ENCODE measurements at places on chromosomes 1 and 21.

GRCh38 chr1:170305777-170306512, 160.2 kb downstream of the NTMT2 start:
- DNase-seq, result no peak

GRCh38 chr1:99268021-99268420, 3.7 kb downstream of the PLPPR4 start:
- no peak for DNase-seq

GRCh38 chr1:89736937-89737733, 83.7 kb upstream of the LRRC8D start:
- DNase-seq, result no peak

- no peak for DNase-seq
Measured at GRCh38 chr21:39150877-39151276, 32.4 kb downstream of the PSMG1 start.

- no peak for DNase-seq
Measured at GRCh38 chr21:44687671-44688070, 5.7 kb upstream of the KRTAP12-1 start.

DNA sequence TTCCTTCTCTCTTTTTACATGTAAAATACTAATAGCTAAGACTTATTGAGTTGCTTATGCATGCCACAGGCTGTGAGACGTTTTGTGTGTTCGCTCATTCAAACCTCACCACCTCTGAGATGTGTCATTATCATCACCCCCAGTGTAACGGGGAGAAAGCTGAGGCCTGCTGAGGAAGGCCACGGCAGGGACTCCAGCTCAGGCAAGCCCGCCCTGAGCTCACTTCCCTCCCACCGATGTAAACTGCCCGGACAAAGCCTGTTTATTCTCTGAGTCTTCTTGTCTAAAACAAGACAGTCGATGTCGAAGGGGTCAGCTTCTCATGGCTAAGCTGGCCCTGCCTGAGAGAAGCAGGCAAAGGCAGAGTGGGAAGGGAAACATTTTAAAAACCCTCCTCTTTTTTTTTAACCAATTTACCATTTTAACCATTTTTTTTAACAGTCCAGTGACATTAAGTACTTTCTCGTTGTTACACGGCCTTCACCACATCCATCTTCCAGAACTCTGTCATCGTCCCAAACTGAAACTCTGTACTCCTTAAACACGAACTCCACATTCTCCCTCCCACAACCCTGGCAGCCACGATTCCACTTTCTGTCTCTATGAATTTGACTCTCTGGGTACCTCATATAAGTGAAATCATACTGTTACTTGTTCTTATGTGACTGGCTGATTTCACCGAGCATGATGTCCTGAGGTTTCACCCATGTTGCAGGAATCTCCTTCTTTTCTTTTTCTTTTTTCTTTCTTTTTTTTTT, 204.8 kb upstream of the GALNT2 start:
- no peak for DNase-seq

GRCh38 chr1:7726623-7727022, 44.5 kb upstream of the VAMP3 start:
- DNase-seq, result no peak

- no peak for DNase-seq
Measured at GRCh38 chr1:156658945-156659574, 17.1 kb downstream of the BCAN start.

- DNase-seq, result no peak
Measured at GRCh38 chr1:224541901-224542630, 74.1 kb upstream of the CNIH3 start.

GRCh38 chr1:179313004-179313403, 19.4 kb downstream of the SOAT1 start:
- DNase-seq, result no peak

- no peak for DNase-seq
Measured at GRCh38 chr1:63636192-63637105, 43.2 kb downstream of the PGM1 start.

DNA sequence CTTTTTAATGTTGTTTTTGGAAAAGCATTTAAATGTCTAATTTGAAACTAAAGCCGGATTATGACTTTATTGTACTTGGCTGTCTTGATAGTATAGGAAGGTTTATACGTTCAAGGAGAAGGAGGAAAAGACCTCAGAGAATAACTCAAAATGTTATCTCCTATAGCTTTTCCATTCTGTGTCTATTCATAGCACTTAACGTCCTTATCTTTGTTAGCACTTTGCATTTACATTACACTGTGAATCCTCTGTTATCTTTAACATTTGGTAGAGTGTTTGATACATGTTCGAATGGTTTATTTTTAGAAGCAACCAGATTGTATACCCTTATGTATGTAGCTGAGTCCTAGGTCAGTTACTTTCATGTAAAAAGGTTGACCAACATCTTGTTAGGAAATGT, 50.8 kb upstream of the PODN start:
- no peak for DNase-seq

DNA sequence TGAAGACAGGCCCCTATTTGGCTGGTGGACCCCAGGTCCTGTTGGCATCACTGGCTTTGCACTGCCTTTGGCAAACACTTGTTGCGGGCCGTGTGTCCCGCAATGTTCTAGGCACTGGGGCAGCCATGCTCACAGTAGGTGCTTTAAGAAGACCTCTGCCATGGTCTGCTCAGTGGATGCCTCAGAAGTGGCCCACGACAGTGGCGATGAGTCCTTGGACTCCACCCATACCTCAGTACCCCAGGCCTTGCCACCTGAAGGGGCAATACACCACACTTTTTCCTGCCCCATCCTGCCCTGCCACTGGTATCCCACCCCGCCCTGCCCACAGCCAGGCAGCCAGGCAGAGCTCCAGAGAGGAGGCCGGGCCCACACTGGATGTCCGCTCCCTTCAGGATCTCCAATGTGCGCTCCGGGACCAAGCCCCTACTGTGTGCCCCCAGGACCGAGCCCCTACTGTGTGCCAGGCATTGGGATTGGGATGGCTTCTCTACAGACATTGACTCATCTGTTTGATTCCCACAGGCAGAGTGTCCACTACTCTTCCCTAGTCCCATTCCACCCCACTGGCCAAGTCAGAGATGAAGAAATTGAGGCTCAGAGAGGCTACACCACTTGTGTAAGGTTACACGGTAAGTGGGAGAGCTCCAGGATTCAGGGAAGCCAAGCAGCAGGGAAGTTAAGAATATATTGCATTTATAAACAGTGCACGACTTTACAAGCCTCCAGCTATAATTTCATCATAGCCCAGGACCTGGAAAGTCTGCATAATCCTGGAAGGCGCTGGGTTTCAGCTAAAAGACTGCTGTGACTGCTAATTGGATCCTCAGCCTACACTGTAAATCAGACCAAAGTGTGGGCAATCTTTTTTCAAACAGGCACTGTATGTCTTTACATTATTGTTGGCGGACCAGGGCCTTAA, 101.6 kb downstream of the DMRTB1 start:
- DNase-seq, result no peak

- peak; percentile 69 for DNase-seq
Measured at GRCh38 chr1:214967865-214968575, 114.5 kb upstream of the KCNK2 start.

DNA sequence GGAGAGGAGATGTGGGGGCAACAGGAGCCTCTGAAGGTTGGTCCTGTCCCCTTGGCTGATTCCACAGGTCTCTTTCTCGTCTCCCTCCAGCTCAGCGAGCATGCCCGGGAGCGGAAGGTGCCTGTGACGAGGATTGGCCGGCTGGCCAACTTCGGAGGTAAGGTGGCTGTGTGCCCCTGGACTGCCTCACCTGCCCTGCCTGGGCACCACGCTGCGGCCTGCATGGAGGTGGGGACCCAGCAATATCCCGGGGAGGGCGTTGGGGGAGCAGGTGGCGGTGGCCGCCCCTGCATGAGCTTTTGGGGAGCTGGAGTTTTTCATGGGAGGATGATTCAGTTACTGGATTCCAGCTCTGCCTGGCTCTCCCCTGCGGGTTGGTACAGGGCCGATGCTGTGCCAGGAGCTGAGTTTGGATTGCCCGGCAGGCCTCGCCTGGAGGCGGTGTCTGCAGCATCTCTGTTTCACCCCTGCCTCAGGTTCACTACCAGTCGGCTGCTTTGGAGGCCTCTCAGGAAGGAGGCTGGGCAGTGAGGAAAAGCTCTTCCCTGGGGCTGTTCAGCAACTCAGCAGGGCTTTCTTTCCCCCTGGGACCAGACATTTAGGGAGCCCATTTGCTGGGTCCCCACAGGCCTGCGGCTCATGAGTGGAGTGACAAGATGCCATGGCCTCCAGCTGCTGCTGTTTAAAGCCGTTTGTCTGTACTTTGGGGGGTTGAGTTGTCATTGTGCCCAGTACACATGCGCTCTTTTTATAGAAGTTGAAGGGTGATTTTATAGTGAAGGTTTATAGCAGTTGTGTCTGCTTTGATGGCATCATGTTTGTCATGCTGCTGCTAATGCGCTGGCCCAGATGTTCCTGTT, 25.7 kb downstream of the COQ8A start:
- DNase-seq, result no peak

- no peak for DNase-seq
Measured at GRCh38 chr1:203517426-203518110, 23.6 kb downstream of the OPTC start.
